ENCODE measurements at places on chromosomes 6 and 20.

GRCh38 chr6:15996030-15996429 lies 132.9 kb upstream of the MYLIP start:
- DNase-seq: no peak

DNA sequence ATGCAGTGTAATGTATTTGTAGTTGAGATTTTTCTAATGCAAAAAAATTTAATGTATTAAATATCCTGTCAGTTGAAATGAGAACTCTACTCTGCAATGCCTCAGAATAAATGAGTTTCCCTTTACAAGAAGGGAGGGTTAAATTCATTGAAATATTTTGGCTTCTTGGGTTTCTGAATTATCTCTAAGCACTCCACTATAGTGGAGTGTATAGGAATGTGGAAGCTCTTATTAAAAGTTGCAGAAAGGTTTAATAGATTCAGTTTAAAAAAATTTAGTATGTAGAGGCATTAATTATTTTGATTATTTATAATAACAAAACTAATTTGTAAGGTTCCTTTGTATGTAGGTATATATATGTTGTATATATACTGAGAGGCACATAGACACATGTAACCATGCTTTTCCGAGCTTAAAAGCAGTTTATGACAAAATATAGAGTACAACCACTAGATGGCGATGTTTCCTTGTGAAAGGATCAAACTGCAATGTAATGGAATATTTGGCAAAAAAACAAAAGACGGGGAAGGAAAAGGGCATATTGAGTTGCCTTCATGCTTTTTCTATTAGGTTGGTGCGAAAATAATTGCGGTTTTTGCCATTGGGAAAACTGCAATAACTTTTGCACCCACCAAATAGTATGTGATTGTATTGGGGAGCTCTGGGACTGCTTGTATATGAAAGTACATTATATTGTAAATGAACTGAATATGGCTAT lies 144.2 kb downstream of the MYO6 start:
- no peak for DNase-seq

DNA sequence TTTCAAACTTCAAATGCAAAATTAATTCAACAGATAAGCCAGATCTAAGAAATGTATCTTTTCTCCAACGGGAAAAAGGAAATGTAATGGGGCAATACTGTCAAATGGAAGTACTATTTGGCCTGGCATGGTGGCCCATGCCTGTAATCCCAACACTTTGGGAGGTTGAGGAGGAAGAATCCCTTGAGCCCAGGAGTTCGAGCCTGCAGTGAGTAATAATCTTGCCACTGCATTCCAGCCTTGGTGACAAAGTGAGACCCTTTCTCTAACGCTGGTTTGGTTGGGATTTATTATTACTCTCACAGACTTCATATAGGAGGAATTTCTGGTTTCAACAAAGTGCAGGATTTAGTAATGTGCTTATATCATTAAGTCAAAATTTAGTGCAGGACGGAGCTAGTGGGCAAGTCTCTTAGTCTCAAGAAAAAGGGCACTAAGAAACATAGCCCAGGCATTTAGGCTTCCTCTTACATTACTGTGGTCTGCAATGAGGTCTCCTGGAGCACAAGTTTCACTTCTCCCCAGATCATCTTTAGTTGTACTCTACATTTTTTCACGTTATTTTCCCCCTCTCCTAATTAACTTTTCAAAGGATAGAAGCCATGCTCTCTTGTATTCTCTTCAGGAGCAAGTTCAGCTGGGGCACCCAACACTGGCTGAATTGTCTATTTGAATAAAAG lies 23.1 kb downstream of the TRIM27 start:
- DNase-seq: no peak

DNA sequence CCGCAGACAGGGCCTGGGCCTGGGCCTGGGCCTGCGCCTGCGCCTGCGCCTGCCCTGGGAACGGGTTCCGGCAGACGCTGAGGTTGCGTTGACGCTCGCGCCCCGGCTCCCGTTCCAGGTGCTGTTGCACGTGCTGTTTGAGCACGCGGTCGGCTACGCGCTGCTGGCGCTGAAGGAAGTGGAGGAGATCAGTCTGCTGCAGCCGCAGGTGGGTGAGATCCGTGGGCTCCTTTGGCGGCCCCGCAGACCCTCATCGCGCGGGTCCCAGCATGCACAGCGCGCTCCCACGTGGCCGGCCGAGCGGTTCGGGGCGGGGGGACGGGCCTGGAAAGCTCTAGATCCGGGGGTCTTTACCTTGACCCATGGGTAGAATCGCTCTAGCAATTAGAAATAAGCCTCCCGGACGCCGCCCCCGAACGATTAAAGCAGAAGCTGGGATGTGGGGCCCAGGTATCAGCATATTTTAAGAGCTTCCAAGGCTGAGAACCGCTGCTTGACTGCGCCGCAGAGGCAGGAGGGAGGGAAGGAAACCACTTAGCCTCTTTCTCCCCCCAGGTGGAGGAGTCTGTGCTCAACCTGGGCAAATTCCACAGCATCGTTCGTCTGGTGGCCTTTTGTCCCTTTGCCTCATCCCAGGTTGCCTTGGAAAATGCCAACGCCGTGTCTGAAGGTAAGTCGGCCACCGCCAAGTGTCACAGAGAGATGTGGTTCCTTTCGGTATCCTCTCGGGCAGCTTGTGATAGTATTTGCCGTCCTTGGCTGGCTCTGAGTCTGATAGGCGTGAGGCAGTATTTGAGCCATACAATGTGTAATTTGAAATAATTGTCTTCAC lies 508 bp downstream of the NOP56 start:
- DNase-seq: no peak

GRCh38 chr6:38391626-38392579 lies 247.8 kb downstream of the BTBD9 start:
- DNase-seq: no peak

DNA sequence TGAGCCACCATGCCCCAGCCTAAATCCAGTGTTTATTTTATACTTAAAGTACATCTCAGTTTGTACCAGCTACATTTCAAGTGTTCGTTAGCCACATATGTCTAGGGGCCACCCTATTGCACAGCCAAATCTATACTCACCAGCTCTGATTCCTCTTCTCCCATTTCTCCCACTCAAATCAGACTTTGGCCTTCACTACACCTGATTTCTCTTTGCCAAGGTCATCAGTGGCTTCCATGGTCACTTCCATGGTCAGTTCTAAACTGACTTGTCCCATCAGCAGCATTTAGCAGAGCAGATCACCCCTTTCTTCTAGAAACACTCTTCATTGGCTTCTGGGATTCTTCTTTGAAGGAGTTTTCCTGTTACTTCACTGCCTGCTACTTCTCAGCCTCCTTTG lies 14.1 kb downstream of the GHRH start:
- no peak for DNase-seq

GRCh38 chr6:162726947-162727321 lies 632 bp downstream of the PRKN start:
- DNase-seq: no peak

DNA sequence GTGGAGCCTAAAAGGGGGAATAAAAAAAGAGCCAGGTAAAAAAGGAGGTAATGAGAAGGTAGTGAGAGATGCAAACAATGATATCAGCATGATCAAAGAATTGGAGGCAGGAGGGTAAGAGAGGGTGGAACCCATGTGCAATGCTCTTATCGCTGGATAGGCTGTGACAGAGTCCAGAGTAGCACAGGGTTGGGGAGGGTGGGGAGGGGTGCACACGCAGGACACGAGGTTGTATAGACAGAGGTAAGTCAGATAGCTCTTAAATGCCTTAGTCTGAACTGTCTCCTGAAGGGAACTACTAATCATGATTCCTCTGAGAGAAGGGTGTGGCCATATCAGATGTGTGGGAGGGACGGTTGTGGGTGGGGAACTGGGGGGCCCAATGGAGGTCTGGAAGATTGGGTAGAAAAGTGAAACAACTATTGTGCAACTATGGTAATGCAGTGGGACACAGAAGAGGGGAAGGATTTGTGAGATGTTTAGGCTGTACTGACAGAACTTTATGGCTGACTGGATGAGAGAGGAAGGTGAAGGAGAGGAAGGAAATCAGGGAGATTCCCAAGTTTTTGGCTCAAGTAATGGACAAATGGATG lies 354.8 kb downstream of the BTBD9 start:
- DNase-seq: no peak

- no peak for DNase-seq
These were observed 75.3 kb downstream of the AIG1 start for GRCh38 chr6:143135797-143136561.

DNA sequence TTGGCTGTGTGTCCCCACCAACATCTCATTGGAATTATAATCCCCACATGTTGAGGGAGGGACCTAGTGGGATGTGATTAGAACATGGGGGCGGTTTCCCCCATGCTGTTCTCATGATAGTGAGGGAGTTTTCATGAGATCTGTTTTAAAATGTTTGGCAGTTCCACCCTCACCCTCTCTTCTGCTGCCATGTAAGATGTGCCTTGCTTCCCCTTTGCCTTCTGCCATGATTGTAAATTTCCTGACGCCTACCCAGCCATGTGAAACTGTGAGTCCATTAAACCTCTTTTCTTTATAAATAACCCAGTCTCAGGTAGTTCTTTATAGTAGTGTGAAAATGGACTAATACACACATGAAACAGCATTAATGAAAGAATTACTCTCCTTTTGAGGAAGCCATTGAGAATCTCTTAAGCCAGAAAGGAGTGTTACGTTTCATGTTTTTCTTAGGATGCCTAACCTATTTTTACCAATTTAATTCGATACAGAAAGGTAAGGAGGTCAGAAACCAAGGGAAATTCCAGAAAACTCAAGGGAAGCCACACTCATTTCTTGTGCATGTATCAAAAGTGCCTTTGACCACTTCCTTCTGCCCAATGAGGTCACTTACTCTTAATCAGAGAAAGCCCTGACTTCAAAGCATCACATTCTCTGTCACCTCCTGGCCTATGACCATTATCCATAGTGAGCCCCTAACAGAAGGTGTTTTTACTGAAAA lies 24.7 kb upstream of the HINT3 start:
- DNase-seq: no peak

- DNase-seq: no peak
These were observed 488.4 kb downstream of the PREX1 start for GRCh38 chr20:48339190-48339985.

GRCh38 chr6:137904822-137905617 lies 38.0 kb downstream of the TNFAIP3 start:
- peak; percentile 23 for DNase-seq

DNA sequence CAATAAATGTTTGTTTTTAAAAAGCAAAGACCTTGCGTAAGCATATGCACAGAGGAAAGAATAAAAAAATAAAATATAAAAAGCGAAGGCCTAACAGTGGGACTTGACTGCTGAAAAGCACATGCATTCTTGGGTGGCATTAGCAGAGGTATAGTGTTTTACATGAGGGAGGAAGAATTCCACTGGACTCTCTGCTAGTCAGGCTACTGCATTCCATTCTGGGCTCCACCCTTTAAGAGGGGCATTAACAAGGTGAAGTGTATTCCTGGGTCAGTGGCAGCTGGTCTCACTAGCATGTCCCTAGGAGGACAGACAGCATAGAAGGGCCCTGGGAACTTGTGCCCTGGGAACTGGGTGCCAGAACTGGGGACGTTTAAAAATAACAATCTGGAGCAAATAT lies 134.1 kb downstream of the SOBP start:
- no peak for DNase-seq

- DNase-seq: no peak
These were observed 63.3 kb upstream of the TAB2 start for GRCh38 chr6:149254253-149254652.

DNA sequence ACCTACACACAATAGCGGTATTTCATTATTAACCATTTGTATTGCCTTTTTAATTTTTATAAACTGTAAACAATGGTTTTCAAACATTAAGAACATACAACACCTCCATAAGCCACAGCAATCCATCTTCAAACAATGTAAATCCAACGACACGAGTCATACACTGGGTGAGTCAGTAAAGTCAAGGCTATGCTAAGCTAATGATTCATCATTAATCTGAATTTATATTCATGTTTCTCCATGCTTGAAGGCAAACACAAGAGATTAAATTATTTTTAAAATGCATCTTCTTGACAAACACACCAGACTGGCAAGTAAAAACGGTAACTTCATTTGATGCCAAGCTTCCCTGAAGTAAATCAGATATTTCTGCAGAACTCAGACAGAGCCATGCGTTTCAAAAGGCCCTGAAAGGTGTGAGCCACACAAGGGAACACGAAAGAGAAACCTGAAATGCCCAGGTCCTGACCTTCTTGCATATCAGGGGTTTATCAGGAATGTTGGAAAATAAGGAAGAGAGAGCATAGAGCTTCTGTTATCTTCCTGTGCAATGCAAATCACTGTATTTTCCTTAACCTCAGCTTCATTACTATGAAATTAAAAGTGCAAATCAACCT lies 162.5 kb downstream of the ALDH8A1 start:
- no peak for DNase-seq

- DNase-seq: no peak
These were observed 988 bp downstream of the ECHDC1 start for GRCh38 chr6:127342296-127342945.

- no peak for DNase-seq
These were observed 257.7 kb downstream of the SYNE1 start for GRCh38 chr6:152379423-152379822.

DNA sequence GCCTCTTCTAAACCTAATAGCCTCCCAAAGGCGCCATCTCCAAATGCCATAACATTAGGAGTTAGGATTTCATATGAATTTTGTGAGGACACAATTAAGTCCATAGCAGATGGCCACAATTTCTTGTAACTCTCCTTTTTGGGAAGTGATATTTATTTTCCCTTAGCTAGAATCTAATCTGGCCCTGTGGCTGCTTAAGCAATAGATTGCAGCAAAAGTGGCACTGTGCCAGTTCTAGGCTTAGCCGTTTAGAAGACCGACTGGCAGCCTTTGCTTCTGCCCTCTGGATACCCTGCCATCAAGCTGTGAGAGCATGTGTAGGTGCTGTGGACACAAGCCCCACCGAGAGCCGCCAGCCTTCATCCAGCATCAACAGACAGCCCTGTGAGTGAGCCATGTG lies 15.9 kb upstream of the ADGB start:
- DNase-seq: no peak

GRCh38 chr6:111592726-111593511 lies 12.8 kb downstream of the TRAF3IP2 start:
- no peak for DNase-seq

DNA sequence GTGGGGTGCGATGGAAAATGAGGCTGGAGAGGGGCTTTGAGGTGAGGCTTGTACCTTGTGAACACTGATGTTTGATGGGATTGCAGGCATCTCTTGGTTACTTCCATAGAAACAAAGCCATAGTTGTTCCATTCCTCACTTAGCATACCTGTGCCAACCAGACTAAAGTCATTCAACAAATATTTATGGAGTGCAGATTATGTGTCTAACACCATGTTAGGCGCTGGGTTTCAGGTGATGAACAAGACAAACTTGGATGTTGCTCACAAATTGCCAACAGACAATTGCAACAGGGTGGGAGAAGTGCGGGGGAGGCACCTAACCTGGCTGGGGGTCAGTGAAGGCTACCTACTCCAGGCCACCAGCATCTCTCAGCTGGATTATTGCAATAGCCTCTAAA lies 1.5 kb downstream of the TTPAL start:
- no peak for DNase-seq

GRCh38 chr6:139490482-139490881 lies 116.0 kb upstream of the CITED2 start:
- DNase-seq: peak; percentile 34
